Spinal cord (tissue), 10 donors: ENCODE measurements at places on chromosomes 1 and 21. TPM values are rescaled to one million over a fixed set of nuclear protein-coding genes. Genes with fewer than 3 reads are reported as not detected.

KRTAP21-2 gene
- not detected for total RNA-seq

CCDC24 gene
- total RNA-seq = 5.4 TPM

PFKL gene
- 152 TPM for total RNA-seq

HSF2BP gene
- total RNA-seq = 2.0 TPM

MSH4 gene
- total RNA-seq = 0.79 TPM

- no peak for DNase-seq
- H3K27ac ChIP-seq = no peak overlapping the region
- H3K27me3 ChIP-seq = peaks cover 64% of the 10 kb centered on the region
These were observed 12.3 kb upstream of the DMBX1 start for GRCh38 chr1:46477153-46477929.

- H3K4me3 ChIP-seq = no peak overlapping the region
- H3K27me3 ChIP-seq = no peaks in the 10 kb centered on the region
- no peak overlapping the region for H3K27ac ChIP-seq
- H3K4me1 ChIP-seq = no peaks in the 10 kb centered on the region
- DNase-seq = no peak
- no peaks in the 10 kb centered on the region for H3K36me3 ChIP-seq
These were observed 34.8 kb upstream of the GREM2 start for GRCh38 chr1:240646571-240647240.

- H3K36me3 ChIP-seq = peaks cover 34% of the 10 kb centered on the region
- no peak for DNase-seq
- no peaks in the 10 kb centered on the region for H3K27me3 ChIP-seq
- no peak overlapping the region for H3K27ac ChIP-seq
- H3K4me3 ChIP-seq = no peak overlapping the region
- peaks cover 20% of the 10 kb centered on the region for H3K4me1 ChIP-seq
These were observed 3.8 kb upstream of the GALE start for GRCh38 chr1:23804183-23804835.

GRCh38 chr1:242033447-242033846, 34.5 kb upstream of the MAP1LC3C start:
- no peak for DNase-seq
- H3K27me3 ChIP-seq = no peaks in the 10 kb centered on the region
- H3K36me3 ChIP-seq = no peaks in the 10 kb centered on the region
- H3K4me1 ChIP-seq = no peaks in the 10 kb centered on the region
- no peak overlapping the region for H3K27ac ChIP-seq

GRCh38 chr1:2102753-2103152, 52.5 kb downstream of the PRKCZ start:
- peaks cover 44% of the 10 kb centered on the region for H3K4me1 ChIP-seq
- no peak for DNase-seq

DNA sequence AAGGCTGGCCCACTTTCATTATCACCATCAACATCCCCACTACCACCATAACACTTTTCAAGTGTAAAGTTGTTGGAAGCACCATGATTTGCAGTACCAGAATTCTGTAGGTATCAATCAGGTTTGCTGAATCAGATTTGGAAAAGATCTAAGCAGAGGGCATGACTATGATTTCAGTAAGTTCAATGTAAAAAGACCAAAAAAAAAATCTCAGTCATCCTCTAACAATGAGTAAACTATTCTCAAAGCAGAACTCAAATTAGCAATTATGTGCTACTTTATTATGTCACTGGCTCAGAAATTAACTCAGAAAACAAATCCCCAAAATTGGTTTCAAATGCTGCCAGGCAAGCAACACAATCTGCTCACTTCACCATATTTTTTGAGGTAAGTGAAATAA, 187.8 kb upstream of the HP1BP3 start:
- no peak overlapping the region for H3K27ac ChIP-seq
- H3K4me3 ChIP-seq = no peak overlapping the region
- no peak for DNase-seq
- no peaks in the 10 kb centered on the region for H3K27me3 ChIP-seq
- H3K4me1 ChIP-seq = no peaks in the 10 kb centered on the region
